GM04503 (cell line): ENCODE measurements at places on chromosomes 6 and 20.
A peak's percentile ranks its signal among the peaks of the same experiment; 100 is the strongest.

DNA sequence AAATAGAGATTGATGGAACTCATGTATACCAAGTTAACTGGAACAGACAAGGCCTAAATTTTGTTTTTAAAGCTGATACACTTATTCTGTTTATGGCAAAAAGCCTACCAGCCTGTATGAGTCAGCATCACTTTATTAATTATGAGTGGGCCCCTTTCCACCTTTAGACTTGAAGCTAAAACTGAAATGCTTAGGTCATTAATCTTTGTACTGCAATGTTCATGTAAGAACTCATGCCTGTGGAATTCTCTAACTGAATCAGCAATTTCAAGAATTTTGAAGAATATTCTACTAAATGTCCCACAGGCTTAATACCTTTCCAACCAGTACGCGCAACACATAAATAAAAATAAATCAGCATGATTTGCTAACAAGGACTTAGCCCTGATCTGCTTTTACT, 140.2 kb upstream of the PHACTR1 start:
- peak; percentile 42 for DNase-seq

DNA sequence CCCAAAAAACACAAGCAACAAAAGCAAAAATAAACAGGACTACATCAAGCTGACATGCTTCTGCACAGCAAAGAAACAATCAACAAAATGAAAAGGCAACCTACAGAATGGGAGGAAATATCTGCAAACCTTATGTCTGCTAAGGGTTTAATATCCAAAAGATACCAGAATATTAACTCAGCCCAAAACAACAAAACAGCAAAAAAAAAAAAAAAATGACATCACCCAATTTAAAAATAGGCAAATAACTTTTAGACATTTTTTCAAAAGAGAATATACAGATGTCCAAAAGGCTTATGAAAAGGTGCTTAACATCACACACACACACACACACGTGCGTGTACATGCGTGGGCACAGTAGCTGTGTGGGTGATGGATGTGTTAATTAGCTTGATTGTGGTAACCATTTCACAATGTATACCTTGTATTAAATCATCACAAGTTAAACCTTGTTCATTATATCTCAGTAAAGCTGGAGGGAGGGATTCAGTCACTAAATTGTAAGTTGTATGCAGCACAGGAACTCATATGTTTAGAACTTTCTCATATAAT, 52.4 kb downstream of the QKI start:
- DNase-seq = no peak

DNA sequence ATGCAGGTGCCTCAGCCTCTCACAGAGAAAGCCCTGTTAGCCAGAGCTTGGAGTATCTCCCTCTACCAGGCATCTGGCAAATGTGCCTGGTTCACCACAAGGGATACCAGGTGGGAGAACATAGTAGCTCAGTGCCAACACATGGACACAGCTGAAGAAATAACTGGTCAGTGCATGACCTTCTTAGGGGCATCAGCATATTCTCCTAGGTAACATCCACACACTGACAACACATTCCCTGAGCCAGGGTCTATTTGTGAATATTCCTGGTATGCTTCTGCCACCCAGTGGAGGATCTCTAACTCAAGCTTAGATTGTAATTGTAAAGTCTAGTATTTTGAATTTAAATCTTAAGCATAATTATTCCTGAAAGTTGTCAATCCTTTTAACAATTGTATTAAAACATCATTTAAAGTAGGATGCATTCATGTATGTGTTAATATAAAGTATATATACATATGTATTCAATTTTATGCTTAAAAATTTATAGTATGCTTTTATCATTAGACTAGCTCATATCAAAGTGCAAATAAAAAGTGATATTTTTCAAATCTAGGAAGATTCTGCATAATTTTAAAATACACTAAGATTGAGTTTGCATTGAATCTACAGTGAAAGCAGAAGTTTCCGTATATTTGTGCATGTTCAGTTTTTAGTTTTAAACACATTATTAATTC, 45.3 kb upstream of the COL21A1 start:
- DNase-seq = peak; percentile 18

DNA sequence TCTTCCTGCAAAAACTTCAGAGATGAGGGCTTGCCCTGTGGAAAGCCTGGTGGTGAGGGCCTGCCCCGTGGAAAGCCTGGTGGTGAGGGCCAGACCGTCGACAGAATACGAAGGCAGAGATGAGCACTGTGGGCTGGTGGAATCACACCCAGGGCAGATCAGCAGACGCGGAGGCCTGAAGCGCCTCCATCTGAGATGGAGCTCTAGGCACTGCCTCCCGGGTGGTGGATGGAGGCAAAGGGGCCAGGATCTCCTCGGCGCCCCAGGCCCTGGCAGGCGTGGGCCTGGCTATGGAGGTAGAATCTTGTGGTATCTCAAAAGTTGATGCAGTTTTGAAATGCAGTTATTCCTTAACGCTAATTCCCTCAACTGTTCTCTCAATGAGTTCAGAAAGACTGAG, 104.8 kb downstream of the PSMB1 start:
- no peak for DNase-seq

- no peak for DNase-seq
Observed at GRCh38 chr6:163828038-163828795, 413.7 kb downstream of the QKI start.

GRCh38 chr6:147941143-147941542, 401.5 kb upstream of the SASH1 start:
- DNase-seq = no peak

- DNase-seq = no peak
Observed at GRCh38 chr6:168695701-168696100, 254.7 kb downstream of the SMOC2 start.

GRCh38 chr20:11780765-11781369, 136.8 kb upstream of the BTBD3 start:
- DNase-seq = no peak

DNA sequence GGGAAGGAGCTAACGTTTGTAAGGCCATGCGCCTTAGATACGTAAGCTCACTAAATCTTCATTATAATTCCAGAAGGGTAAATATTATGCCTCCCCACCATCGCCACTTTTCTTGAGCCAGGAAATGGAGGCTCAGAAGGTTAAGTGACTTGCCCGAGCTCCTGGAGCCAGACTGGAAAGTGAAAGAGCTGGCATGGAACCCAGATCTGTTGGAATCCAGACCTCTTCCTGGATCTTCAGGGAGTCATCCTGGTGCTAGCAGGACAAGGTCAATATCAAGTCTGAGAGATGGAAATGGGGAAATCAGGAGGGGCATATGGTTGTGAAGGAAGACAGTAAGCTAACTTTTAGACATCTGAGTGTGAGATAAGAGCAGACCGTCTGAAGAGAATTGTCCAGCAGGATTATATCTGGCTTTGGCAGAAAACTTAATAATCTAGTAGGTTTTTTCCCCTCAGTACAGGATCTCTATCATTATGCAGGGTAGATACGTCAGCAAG, 6.2 kb downstream of the TMEM200A start:
- no peak for DNase-seq

DNA sequence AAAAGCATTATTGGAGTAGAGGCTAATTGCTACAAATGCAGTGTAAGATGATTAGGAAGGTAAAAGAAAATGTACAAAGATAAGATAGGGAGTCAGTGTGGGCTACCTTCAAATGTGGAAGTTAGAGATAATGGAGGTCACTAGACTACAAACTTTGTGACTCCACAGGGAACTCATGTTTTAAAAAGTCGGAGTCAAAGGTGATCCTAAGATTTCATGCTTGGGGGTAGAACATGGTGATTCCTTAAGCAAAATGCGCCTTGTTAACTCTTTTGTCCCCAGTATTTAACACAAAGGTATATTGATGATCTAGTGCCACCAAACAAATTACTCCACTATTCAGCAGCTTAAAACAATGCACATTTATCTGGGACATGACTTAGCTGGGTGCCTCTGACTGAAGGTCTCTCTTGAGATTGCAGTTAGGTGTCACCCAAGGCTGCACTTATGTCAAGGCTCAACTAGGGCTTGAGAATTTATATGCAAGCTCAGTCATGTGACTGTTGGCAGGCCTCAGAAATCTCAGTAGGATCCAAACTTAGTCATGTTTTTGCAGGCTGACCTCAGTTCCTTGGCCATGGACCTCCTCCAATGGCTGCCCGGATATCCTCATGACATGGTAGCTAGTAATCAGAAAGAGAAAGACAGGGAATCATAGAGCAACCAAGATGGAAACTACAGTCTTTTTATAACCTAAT, 11.4 kb upstream of the SNX9 start:
- no peak for DNase-seq

DNA sequence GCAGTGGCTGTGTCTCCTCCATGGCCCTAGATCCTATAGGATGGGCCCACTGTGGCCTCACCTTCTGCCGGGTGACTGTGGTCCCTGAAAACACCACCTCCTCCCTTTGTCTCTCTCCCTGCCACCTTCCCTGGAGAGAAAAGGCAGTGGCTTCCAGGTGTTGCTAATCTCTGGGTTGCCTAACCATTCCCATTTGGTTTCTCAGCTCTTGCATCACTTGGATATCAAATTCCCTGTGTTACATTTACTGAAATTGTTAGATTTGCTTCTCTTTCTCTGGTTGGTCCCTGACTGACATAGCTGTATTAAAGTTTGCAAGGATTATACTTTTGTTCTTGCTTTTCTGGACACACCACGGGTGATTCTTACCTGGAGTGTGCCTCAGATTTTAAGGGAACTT, 9.3 kb upstream of the ZFP64 start:
- DNase-seq = no peak

- no peak for DNase-seq
Observed at GRCh38 chr20:57621421-57622200, 1.4 kb upstream of the ZBP1 start.

GRCh38 chr6:13641315-13641714, 26.2 kb downstream of the NOL7 start:
- no peak for DNase-seq

DNA sequence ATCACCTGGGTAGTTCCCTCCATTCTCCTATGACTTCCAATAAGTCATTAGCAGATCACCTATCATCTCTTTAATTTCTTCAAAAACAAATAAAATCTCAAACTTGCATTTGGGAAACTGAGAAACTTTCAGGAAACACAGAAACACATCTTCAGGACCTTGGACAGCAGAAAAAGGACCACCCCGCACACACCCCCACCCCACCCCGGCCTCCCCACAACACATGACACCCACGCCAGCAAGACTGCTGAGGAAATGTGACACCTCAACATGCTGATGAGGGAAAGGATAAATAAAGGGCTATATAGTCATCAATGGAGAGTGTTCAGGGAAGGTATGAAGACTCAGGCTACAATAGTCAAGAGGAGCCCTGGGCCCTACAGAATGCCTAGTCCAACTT, 15.6 kb upstream of the TRIM39 start:
- no peak for DNase-seq

- DNase-seq = no peak
Observed at GRCh38 chr6:166862978-166863530, 93.3 kb downstream of the RNASET2 start.

- DNase-seq = no peak
Observed at GRCh38 chr20:50019466-50020256, 36.9 kb downstream of the SNAI1 start.

- DNase-seq = no peak
Observed at GRCh38 chr6:43719511-43719910, 31.9 kb upstream of the MRPS18A start.
